ENCODE measurements at places on chromosomes 6 and 20. TPM values are rescaled to one million over a fixed set of nuclear protein-coding genes. Genes with fewer than 3 reads are reported as not detected.

The RPL10A gene
- 1,010 TPM for total RNA-seq

The KIAA0408 gene
- total RNA-seq = 3.0 TPM

The HDGFL1 gene
- not detected for total RNA-seq

The KHDC1L gene
- not detected for total RNA-seq

The C20orf202 gene
- 0.29 TPM for total RNA-seq

The TREML1 gene
- total RNA-seq = 0.57 TPM

The CYP21A2 gene
- 0.56 TPM for total RNA-seq

The DEFB124 gene
- total RNA-seq = 0.76 TPM

The HDDC2 gene
- total RNA-seq = 47.8 TPM

The HCRTR2 gene
- not detected for total RNA-seq

The ATP6V1G2 gene
- 0.43 TPM for total RNA-seq

The PGC gene
- total RNA-seq = not detected

The TRIM10 gene
- total RNA-seq = not detected

The TUBB1 gene
- 0.74 TPM for total RNA-seq

The NKX2-4 gene
- not detected for total RNA-seq

The SNAP91 gene
- total RNA-seq = 4.0 TPM

The RHAG gene
- total RNA-seq = not detected

The TTBK1 gene
- 0.09 TPM for total RNA-seq

The RNF182 gene
- 0.24 TPM for total RNA-seq

The WFDC5 gene
- total RNA-seq = not detected

The LY86 gene
- 1.5 TPM for total RNA-seq

The ZC2HC1B gene
- total RNA-seq = not detected

The KIF25 gene
- total RNA-seq = not detected

The TMEM244 gene
- not detected for total RNA-seq
